ENCODE measurements at places on chromosomes 11 and 22. TPM values are rescaled to one million over a fixed set of nuclear protein-coding genes. Genes with fewer than 3 reads are reported as not detected.

GRCh38 chr11:614623-615503, 887 bp downstream of the IRF7 start:
- peak; percentile 42 for DNase-seq

Gene MMP11
- total RNA-seq: 7.1 TPM

- no peak for DNase-seq
These were observed 72.9 kb downstream of the LARGE2 start for GRCh38 chr11:45995342-45995734.

GRCh38 chr11:110948112-110948511, 235.9 kb upstream of the ARHGAP20 start:
- peak; percentile 89 for DNase-seq

DNA sequence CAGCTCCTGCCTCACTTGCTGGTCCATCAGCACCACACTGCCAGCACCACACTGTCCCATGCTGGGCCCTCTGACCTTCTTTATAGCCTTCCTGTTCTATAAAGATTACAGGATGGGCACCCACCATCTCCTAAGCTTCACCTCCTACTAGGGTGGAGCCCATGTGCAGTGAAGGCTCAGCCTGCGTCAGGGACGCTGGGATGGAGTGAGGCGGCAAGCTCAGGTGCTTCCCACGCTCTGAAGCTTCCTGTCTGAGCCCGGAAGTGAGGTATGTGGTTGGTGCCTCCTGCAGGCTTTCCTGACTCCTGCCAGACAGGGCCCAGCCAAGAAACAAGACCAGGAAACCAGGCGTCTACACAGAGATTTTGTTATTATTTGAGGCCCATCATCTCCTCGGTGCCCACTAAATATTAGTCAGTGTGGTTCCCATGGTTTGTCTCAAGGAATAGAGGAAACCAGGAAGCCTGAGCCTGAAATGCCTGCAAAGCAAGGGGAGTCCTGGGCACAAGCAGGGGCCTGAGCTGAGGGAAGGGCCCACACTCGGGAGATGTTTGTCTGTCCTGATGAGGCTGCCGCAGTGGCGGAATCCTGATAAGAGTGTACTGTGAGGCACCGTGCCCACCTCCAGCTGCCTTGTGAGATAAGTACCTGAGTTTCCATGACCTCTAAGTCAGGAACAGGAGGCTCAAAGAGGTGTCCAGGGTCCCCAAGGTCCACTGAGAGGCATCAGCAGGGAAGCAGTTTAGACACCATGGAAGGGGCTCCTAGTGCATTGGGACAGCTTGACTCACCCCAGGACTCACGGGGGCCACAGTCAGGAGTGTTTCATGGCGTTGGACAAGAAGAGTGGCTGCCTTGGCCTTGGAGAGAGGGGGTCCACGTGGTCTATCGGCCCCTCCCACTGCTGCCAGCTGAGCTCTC, 22.0 kb downstream of the RSPH14 start:
- no peak for DNase-seq

Gene DGAT2
- 1.2 TPM for total RNA-seq

DNA sequence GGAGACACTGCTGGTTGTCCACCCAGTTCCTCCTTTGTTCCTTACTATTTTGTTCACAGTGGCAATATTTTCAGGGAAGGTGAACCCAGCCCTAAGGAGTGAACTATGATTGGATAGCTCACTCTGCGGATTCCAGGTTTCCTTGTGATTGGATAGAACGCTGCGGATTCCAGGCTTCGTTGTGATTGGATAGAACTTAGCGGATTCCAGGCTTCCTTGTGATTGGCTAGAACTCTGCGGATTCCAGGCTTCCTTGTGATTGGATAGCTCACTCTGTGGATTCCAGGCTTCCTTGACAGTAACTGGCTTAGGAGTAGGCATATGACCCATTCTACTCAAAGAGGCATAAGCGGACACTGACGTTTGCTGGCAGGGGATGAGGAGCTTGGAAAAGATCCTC, 28.6 kb upstream of the ADA2 start:
- no peak for DNase-seq

- no peak for DNase-seq
These were observed 12.2 kb downstream of the ATG16L2 start for GRCh38 chr11:72826191-72826941.

DNA sequence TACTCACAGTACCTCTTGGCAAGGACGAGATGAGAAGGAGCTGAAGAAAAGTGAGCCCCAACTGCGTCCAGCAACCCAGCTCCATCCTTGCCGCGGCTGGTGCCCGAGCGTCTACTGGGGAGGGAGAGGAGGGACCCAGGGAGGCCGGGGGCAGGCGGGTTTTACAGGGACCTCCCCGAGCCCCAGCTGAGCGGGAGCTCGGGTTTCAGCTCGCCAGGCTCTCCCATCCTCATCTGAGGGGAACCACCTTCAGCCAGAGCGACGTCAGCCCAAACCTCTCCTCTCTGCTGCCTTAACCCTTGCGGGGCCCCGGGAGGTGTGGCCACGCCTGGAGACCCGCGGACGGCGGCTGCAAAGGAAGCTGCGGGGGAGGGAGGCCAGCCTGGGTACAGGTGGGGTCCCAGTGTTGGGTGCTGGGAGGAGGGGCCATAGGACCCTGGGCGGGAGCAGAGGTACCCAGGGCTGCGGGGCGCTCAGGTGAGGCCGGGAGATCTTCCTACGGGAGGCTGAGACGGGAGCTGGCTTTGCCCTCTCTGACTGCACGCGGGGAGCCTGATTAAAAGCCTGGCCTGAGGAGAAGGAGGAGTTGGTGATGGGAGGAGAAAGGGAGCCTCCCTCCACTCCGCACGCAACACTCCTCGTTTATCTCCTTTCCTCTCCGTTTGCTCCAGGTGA, at the start of gene PAMR1:
Gene PAMR1, minus strand, starts transcription at position 116 of the 675 bp plus-strand sequence. Its CDS starts 31 bp downstream, at position 85.
- no peak for DNase-seq

- no peak for DNase-seq
These were observed 86.8 kb downstream of the KCNQ1OT1 start for GRCh38 chr11:2612884-2613571.

GRCh38 chr22:42788466-42788865, 67.8 kb upstream of the A4GALT start:
- no peak for DNase-seq

Gene IL17REL
- total RNA-seq: not detected

DNA sequence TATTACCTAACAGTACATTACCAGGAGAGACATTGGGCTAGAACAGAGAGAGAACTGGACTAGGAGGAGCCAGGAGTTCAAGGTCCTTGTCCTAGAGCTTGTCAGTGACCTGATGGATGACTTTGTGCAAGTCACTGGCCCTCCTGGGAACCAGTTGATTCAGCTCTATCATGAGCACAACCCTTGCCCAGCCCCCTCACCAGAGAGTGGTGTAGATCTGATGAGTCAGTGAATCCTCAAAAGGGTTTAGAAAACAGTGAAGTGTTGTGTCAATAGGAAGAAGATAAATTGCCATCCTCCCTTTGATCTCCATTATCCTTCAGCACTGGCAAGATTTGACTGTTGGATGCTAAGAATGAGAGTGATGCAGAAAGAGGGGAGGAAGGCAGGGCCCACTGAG, 24.3 kb downstream of the NEU3 start:
- DNase-seq: peak; percentile 45

Gene RAG2
- not detected for total RNA-seq

DNA sequence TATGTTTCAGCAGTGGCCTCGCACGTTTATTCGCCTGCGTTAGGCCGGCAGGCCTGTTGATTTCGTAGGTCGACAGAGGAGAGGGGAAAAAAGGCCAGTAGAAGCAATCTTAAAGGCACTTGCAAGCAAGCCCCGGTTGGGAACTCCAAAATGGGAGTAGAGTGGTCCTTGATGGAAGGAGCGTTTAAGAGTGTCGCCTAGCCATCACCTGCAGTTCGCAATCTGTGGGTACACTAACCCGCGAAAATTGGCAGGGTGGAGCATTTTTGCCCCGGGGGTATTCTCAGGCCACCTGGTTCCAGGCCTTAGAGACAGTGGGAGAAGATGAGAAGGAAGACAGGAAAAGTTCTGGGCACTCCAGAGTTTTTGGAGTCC, 1.1 kb downstream of the EWSR1 start:
- DNase-seq: no peak

GRCh38 chr11:11089805-11090204, 232.0 kb upstream of the ZBED5 start:
- DNase-seq: no peak

DNA sequence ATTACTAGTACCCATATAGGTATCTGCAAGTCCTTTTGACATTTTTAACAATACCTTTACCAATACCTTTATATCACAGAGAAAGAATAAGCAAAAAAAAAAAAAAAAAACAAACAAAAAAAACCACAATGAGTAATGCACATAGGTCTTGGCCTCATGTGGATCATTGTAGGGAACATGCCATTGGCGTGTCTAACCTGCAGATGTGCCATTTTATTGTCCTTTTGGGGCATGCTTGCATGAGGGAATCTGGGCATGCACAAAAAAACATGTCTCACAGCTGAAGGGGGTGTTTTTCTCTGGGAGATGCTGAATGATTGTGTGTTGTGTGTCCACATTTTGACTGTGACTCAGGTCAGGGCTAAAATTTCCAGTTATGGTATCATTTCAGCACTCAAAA, 361.6 kb downstream of the GUCY1A2 start:
- DNase-seq: peak; percentile 32

Gene MS4A12
- total RNA-seq: 1.4 TPM

GRCh38 chr22:33038836-33039235, 19.3 kb downstream of the SYN3 start:
- DNase-seq: no peak

Gene UCP3
- 1.1 TPM for total RNA-seq

DNA sequence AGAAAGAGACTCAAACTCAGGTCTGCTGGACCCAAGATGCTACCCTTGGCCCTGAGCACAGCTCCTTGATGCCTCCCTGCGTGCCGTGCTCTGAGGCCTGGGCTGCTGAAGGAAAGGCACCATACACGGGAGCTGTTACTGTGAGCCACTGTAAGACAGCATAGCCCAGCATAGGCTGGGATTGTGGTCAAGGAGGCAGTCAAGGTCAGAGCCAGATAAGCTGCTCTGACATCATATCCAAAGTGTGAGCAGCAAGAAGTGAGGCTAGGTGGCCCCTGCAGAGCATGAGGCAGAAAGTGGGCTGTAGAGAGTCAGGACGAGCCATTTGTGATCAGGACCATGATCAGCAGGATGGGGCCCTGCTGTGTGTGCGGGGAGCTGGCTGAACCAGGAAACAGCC, 7.7 kb downstream of the SLC22A8 start:
- no peak for DNase-seq

- no peak for DNase-seq
These were observed 143.1 kb upstream of the DDI1 start for GRCh38 chr11:103893371-103893770.

GRCh38 chr11:112745973-112746372, 215.2 kb upstream of the NCAM1 start:
- DNase-seq: no peak

GRCh38 chr11:120184371-120184945, 26.4 kb upstream of the OAF start:
- DNase-seq: no peak

DNA sequence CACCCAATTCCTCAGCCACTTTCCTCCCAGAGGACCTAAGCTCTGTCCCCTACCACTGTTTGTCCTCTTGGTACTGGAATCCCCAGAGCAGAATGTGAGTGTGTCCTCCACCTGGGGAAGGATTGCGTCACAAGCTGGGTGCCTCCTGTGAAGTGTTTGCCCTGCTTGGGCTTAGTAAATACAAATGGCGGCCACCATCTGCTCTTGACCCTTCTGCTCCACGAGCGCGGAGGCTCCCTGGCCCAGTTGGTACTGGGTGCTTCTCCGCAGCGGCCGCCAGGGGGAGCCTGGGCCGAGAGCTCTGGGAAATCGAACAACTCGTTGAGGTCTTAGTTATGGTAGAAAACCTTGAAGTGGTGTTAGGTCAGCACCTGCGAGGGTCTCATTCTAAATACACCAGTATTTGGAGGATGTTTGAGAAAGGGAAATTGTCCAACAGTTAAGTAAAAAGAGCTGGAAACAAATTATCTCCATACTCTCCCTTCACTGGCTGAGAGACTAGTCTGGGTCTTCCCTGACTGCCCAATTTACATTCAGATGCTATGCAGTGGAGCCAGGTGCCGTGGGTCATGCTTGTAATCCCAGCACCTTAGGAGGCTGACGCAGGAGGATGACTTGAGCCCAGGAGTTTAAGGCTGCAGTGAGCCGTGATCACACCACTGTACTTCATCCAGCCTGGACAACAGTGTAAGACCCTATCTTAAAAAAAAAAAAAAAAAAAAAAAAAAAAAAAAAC, 74.6 kb upstream of the TEAD1 start:
- DNase-seq: no peak

DNA sequence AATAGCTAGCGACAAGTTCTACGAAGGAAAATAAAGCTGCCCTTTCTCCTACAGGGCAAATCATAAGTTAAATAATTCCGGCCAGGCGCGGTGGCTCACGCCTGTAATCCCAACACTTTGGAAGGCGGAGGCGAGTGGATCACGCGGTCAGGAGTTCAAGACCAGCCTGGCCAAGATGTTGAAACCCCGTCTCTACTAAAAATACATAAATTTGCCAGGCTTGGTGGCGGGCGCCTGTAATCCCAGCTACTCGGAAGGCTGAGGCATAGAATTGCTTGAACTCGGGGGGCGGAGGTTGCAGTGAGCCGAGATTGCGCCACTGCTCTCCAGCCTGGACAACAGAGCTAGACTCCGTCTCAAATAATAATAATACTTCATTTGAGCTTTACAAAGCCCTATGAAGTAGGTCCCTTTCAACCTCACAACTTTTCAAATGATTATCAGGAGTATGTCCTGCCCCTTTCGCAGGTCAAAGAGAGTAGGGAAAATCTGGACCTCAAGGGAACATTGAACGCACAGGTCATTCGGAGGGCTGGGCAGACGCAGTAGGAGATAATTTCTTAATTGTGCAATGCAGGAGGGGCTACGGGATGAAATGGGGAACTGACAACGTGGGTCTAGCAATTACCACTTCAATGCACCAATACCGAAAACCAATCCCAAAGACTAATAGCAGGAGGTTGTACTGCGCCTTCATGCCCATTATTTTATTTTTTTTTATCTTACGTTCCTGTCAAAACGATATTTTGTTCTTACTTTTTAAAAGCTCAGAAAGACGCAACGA, 590 bp downstream of the COMMD9 start:
- no peak for DNase-seq

GRCh38 chr11:80722629-80723028, 1281.8 kb upstream of the TENM4 start:
- DNase-seq: no peak

GRCh38 chr11:118609380-118610224, 2.2 kb downstream of the PHLDB1 start:
- no peak for DNase-seq

DNA sequence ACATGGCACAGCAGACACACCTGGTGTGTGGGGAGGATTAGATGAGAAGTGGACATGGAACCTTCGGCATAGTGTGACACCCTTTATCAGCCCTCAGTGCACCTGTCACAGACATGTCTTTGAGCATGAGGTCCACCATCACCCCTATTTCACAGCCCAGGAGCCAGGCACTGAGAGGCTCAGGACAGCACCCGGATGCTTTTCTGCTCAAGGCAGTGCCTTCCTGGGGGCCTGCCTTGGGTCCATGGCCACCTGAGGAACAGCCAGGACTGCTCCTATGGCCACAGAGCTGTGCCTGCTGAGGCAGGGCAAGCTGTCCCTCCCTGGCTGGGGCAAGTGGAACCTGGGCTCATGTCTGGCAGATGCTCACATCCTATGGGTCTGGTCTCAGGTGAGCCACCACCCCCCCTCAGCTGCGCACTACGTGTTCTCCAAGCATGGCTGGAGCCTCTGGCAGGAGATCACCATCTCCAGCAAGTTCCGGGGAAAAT, 75.8 kb downstream of the MORC2 start:
- DNase-seq: no peak
